ENCODE measurements at places on chromosomes 13 and 19. TPM values are rescaled to one million over a fixed set of nuclear protein-coding genes. Genes with fewer than 3 reads are reported as not detected.

GRCh38 chr13:110319774-110320509 lies 12.9 kb downstream of the COL4A2 start:
- no peak for DNase-seq

DNA sequence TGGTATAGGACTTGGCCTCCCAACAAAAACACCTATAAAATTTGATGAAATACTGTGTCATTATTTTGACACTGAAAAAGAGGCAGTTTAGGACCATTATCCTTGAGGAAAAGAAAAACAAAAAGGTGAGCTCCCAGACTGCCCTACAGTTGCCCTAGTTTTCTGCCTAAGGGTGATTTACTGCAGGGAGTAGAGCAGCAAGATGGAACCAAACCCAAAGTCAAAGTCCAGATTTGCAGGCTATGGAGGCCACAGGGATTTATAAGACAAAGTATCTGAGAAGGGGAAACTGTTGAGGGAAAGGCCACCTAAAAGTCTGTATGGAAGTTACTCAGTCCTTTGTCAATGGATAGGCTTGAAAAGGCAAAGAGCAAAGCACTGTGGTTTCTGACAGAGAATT lies 112.4 kb upstream of the TRPC4 start:
- DNase-seq = no peak

- DNase-seq = no peak
Measured at GRCh38 chr19:29702963-29703320, 12.1 kb downstream of the C19orf12 start.

GRCh38 chr13:105565136-105565727 lies 970.2 kb downstream of the EFNB2 start:
- DNase-seq = no peak

DNA sequence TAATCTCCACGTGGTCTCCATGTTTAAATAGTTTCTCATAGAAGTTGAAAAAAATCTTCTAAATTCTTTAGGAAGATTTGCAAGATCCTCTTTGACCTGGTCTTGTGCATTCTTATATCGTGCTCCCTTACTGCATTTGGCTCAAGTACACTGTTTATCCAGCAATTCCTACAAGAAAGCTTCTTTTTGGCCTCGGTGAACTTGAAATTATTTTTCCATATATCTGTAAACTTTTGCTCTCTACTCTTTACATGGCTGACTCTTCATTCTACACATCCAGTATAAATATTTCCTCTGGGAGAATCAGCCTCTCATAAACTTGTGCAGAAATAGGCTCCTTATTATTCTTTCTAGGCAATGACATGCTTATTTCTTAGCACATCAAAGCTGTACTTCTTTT lies 1457.9 kb upstream of the PRR20A start:
- no peak for DNase-seq

GRCh38 chr13:89845874-89846273 lies 1501.6 kb upstream of the MIR17HG start:
- DNase-seq = no peak

DNA sequence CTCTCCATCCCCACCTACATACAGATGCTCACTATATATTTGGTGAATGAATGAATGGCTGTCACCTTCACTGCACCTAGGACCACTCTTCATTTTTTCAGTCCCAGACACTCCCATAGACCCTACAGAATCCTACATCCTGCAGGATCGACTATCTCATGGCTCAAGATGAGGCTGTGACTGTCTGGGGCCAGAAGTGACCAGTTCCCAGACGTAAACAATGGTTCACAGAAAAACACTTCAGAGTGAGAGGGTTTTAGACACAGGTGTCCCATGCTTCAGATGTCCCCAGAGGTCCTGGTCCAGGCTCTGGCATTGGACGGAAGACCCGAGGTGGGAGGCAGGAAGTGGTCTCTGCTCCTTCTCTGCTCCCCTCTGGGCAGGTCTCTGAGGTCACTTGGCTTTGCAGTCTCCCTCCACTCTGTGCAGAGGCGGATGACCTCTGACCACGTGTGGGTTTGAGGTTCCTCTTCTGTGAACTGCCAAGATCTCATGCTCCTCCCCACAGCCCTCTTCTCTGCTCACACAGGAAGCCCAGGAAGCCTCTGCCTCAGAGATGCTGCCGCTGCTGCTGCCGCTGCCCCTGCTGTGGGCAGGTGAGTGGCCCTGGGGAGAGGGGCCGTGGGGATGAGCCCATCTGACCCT lies 24.9 kb downstream of the SIGLEC7 start:
- no peak for DNase-seq

DNA sequence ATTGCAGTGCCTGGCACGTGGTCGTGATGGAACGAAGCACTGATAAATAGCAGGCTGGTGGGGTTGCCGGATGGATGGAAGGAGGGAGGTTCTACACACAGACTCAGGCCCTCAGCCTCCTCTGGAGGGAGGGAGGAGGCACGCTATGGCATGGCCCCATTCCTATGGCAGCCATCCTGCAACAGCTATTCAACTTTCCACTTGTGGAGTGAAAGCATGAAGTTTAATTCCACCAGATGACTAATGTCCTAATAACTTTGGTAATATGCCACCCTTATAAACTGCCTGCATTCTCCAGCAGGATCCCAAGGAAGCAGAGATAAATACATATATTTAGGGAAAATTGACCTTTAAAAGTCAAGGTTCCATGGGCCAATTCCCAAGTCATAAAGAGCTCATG lies 92.4 kb downstream of the KL start:
- DNase-seq = no peak

GRCh38 chr13:31929031-31929770 lies 102.4 kb upstream of the FRY start:
- no peak for DNase-seq

DNA sequence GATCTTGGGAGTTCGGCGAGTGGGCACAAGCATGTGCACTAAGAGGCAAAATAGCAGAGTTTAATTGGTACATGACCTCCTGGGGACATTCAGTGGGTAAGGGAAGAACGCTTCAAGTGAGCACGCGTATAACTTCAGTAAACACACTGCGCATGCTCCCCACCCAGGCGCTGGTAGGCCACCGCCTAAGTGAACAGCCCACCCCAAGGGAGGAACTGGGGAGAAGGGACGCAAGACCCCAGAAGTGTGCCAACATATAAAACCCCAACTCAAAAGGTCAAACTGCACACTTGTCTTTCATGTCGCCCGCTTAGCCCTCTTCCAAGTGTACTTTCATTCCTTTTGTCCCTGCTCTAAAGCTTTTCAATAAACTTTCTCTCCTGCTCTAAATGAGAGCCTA lies 10.5 kb upstream of the NTN5 start:
- no peak for DNase-seq

- no peak for DNase-seq
Measured at GRCh38 chr19:23946569-23946968, 31.9 kb downstream of the ZNF726 start.

GRCh38 chr19:12293777-12294248 lies 870 bp downstream of the ZNF44 start:
- peak; percentile 90 for DNase-seq

GRCh38 chr19:18338541-18338940 lies 1.9 kb upstream of the PGPEP1 start:
- DNase-seq = no peak

DNA sequence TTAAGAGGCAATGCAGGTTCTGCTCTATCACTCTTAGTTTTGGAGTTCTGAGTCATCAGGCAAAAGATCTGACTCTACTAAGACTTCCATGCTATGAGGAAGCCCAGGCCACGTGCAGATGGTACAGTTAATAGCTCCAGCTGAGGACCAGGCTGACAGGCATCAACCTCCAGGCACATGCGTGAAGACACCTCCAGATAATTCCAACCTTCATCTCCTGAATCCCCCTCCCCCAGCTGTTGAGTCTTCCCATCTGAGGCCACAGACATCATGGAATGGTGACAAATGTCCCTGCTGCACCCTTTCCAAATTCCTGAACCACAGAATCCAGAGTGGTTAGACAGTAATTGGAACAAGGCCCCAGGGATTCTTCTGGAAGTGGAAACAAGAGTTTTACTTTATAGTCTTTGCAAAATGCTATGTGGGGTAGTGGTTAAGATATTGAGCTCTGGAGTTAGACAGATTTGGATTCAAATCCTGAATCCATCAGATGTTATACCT lies 183.8 kb downstream of the KLF5 start:
- no peak for DNase-seq

DNA sequence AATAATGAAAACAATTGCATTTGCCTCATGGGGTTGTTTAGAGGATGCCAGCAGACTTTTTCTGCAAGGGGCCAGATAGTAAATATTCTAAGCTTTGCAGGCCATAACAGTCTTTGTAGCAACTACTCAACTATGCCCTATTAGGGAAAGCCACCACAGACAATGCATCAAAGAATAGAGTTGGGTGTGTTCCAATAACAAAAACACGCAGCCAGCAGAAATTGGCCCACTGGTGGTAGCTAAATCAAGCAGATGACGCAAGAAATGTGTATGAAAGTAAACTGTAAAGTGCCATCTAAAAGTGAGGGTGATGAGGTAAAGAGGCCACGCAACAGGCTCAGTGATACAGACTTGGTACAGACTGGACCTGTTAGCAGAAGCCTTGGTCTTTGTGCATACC lies 75.2 kb upstream of the SIAH3 start:
- no peak for DNase-seq

ZNF160 gene
- total RNA-seq = 65.1 TPM

IFI30 gene
- total RNA-seq = 32.3 TPM

CYSLTR2 gene
- total RNA-seq = 0.23 TPM

RFPL4AL1 gene
- not detected for total RNA-seq

GPR18 gene
- total RNA-seq = 0.26 TPM

DLEU7 gene
- total RNA-seq = not detected

EGLN2 gene
- 79.3 TPM for total RNA-seq

Data from ureter (tissue), 1 donor.